ENCODE measurements at places on chromosomes 1 and 21.

DNA sequence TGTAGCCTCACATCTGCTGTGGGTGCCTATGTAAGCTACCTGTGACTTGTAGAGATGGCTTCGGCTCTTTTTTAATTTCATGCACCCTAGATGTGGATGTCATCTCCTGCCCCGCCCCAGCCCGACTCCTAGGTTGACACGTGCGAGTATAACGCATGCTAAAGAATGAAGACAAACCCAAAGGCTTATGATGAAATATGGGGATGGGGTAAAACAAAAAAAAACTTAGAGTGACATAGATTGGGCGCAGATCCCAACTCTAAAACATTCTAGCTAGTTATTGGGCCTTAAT is 613 bp upstream of the ERO1B start:
- no peak for DNase-seq

DNA sequence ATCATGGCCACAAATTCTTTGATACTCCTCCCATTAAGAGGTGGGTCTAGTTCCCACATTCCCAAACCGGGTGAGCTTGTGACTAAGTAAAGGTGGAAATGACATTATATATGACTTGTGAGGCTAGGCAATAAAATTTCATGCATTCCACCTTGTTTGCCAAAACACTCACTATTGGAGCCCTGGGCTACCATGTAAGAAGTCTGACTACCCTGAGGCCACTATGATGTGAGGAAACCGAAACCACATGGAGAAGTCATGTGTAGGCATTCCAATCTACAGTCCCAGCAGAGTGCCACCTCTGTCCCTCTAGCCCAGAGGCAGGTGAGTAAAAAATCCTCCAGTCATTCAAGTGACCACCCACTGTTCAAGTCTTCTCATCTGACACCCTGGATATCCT is 17.9 kb upstream of the SMG7 start:
- no peak for DNase-seq

DNA sequence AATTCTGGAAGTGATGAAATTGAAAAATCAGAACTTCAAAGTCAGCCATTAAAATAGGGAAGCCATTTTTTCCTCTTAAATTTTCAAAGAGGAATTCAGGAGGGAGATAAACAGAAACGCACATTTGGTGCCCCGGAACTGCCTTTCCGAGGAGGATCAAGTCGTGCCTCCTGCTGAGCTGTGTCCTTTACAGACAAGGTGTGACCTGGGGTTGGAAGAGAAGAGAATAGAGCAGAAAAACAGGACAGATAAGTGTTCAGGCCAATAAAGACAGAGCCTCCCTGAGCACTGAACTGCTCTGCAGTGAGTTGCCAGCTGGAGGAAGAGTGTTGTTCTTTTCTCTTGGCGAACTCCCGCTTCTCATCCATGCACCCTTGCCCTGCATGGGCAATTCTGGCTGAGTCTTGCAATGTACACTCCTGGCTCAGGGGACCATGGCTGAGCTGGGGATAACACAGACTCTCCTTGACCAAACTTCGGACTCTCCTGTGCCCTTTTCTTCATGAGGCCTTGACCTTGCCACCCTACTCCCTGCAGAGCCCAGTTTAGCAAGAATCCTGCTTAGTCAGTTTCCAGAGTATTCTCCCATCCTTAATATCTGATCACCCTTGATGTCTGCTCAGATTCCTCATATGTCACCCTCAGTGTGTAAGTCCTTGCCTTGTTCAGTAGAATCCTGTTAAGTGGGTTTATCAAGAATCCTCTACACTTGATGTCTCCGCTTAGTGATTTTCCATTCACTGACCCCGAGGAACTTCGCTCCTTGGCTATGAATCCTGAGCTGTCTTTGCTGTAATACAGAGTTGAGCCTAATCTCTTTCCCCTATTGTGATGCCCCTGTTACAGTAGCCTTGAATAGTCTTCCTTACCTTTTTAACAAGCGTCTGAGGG is 1.3 kb upstream of the MTARC1 start:
- DNase-seq = no peak

- no peak for DNase-seq
Measured at GRCh38 chr21:16942703-16943102, 570.1 kb upstream of the CXADR start.

DNA sequence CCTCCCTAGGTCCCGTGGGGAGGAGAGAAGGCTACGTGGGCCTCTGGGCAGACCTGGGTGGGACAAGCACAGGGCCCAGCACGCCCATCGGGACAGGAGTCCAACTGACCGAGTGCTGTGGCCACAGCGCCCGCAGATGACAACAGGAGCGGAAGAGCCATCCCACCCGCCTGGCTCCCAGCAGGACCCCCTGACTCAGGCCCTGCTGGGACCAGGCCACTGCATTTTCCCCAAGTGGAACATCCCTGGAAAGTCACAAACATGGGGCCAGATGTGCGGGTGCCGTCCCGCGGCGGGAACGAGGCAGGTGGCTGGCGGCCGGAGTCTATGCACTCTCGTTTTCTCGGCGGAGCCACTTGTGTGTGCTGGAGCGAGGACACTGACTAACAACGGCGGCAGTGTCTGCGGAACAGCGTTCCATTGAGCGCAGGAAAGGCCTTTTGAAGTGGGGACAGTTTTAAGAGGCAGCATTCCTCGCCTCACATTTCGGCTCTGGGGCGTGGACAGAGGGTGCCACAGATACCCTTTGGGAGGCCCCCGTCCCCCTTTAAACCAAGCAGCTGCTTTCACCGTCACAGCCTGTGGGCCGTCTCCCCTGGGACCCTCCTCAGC is 93.7 kb upstream of the ARHGEF16 start:
- no peak for DNase-seq
